ENCODE measurements at places on chromosomes 1 and 21.

DNA sequence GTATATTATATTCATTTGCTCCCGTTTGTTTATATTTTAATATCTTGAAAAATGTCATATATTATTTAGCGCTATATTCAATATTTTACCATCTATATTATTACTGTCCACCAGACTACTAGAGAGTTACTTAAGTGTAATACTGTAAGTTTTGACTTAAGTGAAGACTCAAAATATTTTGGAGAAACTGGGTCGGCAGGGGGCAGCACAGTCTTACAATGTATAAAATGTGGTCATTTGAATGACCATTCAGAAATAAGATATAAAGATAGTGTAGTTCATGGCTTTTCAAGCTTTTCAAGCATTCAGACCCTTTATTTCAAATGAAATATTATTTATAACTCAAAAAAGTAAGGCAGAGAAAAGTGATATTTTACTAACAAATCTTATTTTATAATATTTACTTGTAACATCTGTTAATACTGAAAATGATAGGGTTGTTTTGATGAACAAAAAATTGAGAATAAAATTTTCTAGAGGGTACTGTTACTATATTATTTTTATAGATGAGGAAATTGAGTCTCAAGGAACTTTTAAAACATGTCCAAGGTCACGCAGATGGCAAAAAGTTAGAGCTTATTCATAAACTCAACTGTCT, 89.0 kb upstream of the SERTAD4 start:
- DNase-seq = peak; percentile 37

- DNase-seq = no peak
Measured at GRCh38 chr1:243428084-243428483, 172.2 kb downstream of the SDCCAG8 start.

- no peak for DNase-seq
Measured at GRCh38 chr1:66416295-66416694, 117.7 kb upstream of the SGIP1 start.

GRCh38 chr1:37965301-37965700, 18.4 kb upstream of the INPP5B start:
- no peak for DNase-seq

- peak; percentile 41 for DNase-seq
Measured at GRCh38 chr1:243407284-243408018, 151.6 kb downstream of the SDCCAG8 start.

DNA sequence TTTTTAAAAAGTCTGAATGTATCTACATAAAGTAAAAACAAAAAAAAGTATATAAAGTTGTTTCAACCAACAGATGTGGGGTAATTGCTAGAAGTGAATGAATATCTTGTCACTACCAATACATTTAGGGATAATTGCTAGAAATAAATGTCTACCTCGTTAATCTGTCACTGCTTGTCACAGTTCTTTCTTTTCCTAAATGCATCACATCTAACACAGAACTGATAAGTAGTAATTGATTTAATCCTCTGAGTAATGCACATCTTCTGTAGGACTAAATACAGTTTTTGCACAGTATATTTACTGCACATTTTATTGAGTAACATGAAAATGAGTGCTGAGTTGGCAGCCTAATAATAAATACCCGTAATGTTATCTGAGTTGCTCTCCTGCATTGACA, 72.2 kb downstream of the SUSD4 start:
- no peak for DNase-seq

DNA sequence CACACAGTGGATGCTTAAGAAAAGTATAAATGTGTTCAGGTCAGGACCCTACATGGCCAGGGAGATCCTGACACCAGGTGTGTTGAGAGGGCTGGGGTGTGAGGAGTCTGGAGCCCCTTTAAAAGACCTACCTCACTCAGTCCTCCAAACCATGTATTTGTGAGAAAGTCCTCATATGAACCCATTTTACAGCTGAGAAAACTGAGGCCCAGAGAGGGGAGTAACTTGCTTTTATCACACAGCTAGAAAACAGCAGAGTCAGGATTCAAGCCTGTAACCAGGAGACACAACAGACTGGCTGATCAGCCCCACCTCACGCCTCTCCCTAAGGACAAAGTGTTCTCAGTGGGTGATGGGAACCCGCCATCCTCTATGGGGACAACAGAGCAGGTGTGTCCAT, 706.7 kb downstream of the PTPRU start:
- DNase-seq = no peak

Data from kidney glomerular epithelial cell (primary cell).